ENCODE measurements at places on chromosomes 7 and 10.

- peak; percentile 76 for DNase-seq
These were observed 116.5 kb downstream of the ZMIZ1 start for GRCh38 chr10:79185067-79185774.

DNA sequence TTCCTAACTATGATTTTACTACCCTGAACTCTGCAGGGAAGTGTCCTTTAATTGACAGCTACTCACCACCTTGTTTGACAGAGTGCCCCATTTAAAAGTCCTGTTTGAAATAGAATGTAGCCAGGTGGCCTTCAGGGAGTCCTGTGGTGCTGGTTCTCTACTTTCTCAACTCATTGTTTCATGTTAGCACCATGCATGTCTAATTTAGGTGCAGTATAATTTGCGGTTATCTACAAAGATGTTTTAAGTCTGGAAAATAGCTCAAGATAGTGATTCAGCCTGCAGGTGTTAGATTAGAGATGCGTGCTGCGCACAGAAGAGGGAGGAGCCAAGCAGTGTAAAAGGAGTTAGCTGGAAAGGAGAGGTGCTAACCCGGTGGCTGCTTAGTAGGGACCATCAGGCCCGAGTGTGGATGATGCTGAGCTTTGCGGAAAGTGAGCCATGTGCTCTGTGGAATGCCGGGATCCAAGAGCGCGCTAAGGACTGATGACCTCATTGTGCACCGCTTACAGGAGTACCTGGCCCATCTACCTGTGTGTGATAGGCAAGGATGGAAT is 1.2 kb downstream of the CCM2 start:
- DNase-seq, result no peak

- DNase-seq, result no peak
These were observed 54.9 kb downstream of the ZNF800 start for GRCh38 chr7:127337581-127337980.

DNA sequence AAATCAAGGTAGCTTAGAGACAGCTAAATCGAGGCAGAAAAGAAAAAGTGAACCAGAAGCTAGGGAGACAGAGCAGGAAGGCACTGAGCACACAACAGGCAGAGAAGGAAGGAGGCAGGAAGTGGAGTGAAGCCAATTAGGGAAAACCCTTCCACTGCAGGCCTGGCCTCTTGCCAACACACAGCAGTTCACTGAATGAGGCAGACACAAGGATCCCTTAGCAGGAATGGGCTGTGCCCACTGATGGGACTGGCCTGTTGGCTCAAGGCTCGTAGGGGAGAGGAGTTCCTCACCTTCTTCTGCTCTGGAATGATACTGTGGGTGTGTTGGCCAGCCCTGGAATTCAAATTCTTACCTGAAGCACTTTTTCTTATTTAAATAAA is 220.3 kb upstream of the STK17A start:
- DNase-seq, result peak; percentile 40

GRCh38 chr7:142919656-142920055 is 13.9 kb downstream of the TRPV5 start:
- no peak for DNase-seq

GRCh38 chr7:158446281-158446680 is 141.3 kb downstream of the PTPRN2 start:
- DNase-seq, result no peak

GRCh38 chr10:77422491-77423338 is 214.9 kb downstream of the KCNMA1 start:
- peak; percentile 57 for DNase-seq

GRCh38 chr10:18137111-18137510 is 3.1 kb upstream of the CACNB2 start:
- DNase-seq, result no peak

DNA sequence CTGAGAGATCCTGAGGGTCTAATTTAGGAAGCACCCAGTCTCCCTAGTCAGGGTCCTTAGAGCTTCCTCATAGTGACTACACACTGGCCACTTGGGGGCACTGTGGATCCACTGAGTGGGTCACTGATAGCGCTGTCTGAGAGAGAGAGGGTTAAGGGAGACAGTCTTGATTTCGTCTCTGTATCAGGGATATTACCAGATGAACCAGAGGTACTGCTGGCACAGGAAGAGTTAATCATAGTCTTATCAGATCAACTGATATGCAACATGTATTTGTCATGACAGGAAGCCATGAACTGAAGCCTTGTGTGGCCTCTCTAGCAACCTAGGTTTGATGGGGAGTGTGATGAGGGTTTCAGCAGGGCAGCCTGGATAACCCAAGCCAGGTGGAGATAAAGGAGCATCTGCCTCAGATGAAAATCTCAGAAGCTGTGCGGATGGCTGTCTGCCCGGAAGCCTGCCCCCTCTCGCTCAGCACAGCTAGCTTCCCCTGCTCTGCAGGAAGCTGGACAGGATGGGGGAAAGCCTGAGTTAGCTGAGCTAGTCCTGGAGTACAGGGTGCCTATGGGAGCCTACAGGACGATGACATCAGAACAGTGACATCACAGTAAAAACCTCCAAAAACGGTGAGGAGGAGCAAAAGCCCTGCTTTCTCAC is 214.0 kb upstream of the PRSS1 start:
- peak; percentile 48 for DNase-seq

GRCh38 chr10:29932991-29933390 is 126.4 kb downstream of the JCAD start:
- no peak for DNase-seq

DNA sequence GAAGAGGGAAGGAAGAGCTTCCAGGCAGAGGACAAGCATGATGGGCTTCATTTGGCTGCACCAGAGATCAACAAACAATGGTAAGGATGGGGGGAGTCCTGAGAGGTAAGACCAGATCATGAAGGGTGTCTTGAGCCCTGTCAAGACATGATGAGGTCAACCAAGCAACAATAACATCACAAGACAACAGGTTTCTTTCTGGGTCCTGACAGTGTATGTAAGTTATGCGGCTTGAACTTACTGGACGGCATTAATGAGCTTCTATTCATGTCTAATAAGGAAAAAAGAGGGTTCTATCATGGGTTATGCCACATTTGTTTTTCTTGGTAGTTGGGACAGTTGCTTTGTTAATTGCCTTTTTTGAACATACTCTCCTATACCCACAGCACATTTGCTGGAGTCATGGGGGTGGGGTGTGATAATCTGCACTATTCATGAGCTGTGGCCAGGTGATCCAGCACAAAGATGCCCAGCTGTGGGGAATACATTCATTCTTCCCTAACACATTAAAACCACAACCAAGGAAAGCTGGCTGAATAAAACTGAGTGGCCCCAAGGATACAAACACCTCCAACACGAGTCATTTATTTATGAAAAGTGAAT is 168.8 kb upstream of the KLF14 start:
- DNase-seq, result no peak

DNA sequence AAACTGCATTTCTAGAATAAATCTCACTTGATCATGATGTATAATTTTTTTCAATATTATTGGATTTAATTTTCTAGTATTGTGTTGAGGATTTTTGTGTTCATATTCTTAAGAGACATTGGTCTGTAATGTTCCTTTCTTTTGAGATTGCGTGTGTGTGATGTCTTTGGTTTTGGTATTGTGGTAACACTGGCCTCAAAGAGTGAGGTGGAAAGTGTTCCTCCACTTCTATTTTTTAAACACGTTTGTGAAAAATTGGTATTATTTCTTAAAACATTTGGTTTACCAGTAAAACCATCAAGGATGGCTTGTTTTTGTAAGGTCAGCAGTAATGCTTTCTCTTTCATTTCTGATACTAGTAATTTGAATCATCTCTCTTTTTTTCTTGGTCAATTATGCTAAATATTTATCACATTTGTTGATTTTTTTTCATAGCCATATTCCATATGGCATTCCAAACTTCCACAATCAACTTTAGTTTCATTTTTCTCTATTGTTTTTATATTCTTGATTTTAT is 290.2 kb upstream of the CDC14C start:
- no peak for DNase-seq

GRCh38 chr7:151869109-151869428 is 7.8 kb downstream of the PRKAG2 start:
- DNase-seq, result no peak

GRCh38 chr10:73999703-74000102 is 1.8 kb downstream of the VCL start:
- DNase-seq, result no peak

DNA sequence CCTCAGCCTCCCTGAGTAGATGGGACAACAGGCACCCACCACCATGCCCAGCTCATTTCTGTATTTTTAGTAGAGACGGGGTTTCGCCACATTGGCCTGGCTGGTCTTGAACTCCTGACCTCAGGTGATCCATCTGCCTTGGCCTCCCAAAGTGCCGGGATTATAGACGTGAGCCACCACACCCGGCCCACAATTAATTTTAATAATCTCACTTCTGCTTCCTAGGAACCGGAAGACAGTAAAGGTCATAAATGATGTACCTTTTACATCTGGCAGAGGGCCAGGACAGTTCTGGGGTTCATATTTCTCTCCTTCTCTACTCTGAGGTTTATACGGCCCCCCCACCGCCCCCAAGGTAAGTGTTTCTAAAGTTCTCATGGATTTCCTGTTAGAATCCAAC is 31.2 kb upstream of the AOAH start:
- no peak for DNase-seq

DNA sequence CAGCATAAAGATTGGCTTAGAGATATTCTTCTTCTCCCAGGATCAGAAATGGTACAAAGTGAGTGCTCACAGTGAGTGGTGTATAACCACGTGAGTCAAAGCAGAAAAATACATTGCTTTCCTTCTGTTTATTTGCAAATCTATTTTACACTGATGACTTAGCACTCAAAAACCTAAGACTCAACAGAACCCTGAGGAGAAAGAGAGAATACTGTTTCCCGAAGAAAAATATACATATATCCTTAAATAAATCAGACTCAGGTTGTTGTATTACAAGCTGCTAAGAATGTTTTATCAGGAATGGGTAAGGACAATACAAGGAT is 48.7 kb downstream of the ODAD2 start:
- no peak for DNase-seq

- no peak for DNase-seq
These were observed 5.0 kb upstream of the GOLGA7B start for GRCh38 chr10:97844678-97845077.

DNA sequence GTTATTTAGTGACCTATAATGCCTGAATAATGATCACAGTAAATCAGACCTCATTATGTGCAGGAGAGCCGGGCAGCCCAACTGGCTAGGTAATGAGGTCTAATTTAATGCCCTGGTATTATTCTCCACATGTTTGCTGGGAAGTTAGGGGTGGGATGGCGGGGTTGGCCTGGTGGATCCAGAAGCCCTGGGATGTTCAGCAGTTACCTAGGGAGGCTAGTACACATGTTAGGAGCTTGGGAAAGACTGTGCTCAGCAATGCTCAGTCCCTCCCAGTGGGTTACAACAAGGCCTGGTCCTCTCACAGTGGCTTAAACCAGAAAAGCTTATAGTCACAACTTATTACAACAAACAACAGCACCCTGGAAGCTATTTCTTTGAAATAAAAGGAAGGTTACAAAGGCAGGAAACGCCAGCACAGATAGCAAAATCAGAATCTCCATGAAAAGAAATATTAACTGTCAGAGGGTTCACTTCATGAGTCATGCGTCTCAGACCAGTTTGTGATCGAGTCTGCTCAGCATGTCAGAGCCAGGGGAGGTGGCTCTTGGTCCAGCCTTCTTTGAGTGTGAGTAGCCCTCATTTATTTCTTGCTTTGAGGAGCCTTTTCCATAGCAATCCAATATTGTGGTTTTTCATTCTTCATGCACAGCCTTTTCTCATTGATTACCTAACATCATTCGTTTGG is 418.6 kb upstream of the NPVF start:
- DNase-seq, result no peak

DNA sequence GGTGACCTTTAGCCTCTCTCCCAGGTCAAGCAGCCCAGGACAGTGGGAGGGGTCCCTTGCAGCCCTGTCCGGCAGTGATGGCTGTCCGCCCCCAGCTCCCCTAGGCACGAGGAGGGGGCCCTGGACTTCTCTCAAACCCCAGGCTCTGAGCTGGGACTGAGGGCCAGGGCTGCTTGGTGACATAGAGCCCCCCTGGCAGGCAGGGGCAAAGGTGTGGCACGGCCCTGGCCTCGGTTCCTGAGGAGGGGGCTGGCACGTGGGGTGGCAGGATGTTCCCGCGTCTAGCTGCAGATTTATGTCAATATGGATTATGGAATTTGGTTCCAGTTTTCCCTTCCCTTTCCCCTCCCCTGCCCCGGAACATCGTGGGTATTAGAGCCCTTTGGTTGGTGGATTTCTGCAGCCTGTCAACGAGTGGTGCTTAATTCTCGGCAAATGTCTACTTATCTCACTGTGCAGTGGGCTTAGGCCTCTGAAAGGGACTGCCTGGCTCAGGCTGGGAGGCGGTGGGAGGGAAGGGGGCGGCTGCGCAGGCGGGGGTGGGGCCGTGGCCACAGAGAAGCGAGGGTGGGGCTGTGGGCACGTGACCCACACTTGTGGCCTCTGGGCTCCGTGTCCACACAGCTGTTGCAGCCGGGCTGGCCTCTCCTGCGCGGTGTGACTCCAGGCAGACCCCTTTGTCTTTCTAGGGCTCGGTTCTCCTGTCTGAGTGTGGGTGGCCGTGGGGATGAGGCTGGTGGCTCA is 19.3 kb downstream of the UNCX start:
- no peak for DNase-seq

GRCh38 chr10:90328896-90329295 is 528.9 kb downstream of the HTR7 start:
- no peak for DNase-seq

GRCh38 chr10:1163204-1163660 is 107.0 kb downstream of the WDR37 start:
- DNase-seq, result no peak

- DNase-seq, result peak; percentile 7
These were observed 44.3 kb upstream of the ZC3HAV1 start for GRCh38 chr7:139153832-139154231.

DNA sequence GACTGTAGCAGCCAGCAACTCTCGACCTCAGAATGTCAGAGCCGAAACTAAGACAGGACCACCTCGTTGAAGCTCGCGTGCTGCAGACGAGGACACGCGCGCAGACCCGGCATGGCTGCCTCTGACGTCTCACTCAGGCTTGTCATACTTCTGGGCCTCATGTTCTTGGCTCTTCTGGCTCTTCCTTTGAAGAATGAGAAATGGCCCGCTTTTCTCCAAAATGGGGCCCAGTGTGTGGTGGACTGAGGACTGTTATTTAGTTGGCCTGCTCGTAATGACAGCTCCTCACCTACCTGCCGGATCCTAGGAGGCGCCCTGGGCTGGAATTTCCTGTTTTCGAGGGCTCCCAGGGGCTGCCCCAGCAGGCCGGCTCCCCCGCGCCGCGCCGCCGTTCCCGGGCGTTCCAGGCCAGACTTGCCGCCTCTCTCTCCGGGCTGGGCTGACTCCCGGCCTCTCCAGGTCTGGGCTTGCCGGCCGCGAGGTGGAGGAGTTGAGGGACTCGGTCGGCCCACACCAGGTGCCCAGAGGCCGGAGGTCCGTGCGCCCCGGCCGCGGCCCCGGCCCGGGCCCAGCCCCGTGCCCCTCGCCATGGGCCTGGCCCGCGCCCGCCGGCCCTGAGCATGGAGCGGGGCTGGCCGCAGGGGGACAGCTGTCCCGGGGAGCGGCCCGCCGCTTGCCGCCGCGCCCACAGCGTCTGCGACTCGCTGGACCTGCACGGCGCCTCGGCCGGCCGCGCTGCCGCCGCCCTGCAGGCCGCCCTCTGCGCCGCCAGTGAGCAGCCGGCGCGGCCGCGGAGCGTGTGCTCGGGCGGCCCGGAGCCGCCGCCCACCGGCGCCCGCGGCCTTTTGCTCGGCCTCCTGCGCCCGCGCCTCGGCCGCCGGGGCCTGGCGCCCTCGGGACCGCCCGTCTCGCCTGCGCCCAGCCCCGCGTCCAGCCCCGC is 28.1 kb downstream of the AGAP3 start:
- no peak for DNase-seq

- DNase-seq, result no peak
These were observed 503.0 kb upstream of the FOXK1 start for GRCh38 chr7:4178916-4179687.

GRCh38 chr10:69409968-69410367 is 6.8 kb downstream of the TACR2 start:
- DNase-seq, result no peak

Measured in renal pelvis (tissue), 12 donors.